ENCODE measurements at places on chromosomes 16 and 17. TPM values are rescaled to one million over a fixed set of nuclear protein-coding genes. Genes with fewer than 3 reads are reported as not detected.

GPRC5C gene
- total RNA-seq = 17.7 TPM

KRTAP9-2 gene
- not detected for total RNA-seq

DNA sequence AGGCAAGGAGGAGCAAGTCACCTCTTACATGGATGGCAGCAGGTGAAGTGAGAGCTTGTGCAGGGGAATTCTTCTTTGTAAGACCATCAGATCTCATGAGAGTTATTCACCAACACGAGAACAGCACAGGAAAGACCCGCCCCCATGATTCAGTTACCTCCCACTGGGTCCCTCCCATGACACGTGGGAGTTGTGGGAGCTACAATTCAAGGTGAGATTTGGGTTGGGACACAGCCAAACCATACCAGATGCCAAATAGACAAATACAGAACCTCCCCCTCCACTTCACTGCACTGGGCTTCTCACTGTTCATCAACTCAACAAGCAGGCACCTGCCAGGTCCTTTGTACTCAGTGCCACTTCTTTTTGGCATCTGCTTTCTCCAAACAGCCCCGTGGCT lies 100.2 kb downstream of the WSCD1 start:
- DNase-seq = peak; percentile 9

GRCh38 chr16:4051591-4051990 lies 64.7 kb downstream of the ADCY9 start:
- DNase-seq = peak; percentile 59

- DNase-seq = no peak
These were observed 123.9 kb downstream of the CPPED1 start for GRCh38 chr16:12679660-12680272.

DNA sequence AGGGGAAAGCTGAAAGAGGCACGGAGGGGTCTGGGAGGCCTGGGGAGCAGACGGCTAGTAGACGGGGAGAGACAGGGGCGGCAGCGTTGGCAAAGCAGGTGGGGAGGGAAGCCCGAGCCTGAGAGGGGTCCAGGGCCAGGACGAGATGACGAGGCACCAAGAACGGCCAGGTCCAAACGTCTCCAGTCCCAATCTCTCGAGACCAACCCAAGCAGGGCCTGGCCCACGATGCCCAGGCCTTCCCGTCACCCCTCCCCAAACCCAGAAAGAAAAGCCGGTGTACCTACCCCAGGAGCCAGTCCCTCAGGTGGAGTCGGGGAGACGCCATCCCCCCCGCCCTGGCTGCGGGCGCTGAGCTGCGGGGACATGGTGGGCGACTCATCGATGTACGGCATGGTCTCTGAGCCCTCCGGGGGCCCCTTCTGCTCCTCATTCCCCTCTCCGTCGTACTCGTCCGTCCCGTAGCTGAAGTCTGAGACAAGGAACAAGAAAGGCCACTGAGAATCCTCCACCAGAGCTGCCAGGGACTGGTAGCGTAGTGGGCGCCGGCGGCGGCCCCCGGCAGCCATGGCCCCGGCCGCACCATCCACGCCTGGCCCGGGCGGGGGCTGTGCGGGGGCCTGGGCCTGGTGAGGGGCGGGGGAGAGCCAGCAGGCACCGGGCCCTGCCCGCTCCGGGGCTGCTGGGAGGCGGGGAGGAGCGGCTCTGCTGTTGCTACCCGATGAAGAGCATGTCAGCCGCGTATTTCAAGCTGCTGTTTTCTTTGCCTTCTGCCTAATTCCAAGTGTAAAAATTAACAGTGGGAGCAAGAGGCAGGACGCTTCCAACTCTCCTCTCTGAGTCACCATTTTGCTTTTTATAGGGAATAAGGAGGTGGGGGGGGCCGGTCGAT lies 54.6 kb downstream of the ABR start:
- DNase-seq = no peak

- DNase-seq = no peak
These were observed 10.5 kb downstream of the CBFB start for GRCh38 chr16:67039260-67040020.

- DNase-seq = no peak
These were observed 9.8 kb downstream of the CA5A start for GRCh38 chr16:87926246-87927194.

ABCC12 gene
- not detected for total RNA-seq

FZD2 gene
- total RNA-seq = 10.1 TPM

DNA sequence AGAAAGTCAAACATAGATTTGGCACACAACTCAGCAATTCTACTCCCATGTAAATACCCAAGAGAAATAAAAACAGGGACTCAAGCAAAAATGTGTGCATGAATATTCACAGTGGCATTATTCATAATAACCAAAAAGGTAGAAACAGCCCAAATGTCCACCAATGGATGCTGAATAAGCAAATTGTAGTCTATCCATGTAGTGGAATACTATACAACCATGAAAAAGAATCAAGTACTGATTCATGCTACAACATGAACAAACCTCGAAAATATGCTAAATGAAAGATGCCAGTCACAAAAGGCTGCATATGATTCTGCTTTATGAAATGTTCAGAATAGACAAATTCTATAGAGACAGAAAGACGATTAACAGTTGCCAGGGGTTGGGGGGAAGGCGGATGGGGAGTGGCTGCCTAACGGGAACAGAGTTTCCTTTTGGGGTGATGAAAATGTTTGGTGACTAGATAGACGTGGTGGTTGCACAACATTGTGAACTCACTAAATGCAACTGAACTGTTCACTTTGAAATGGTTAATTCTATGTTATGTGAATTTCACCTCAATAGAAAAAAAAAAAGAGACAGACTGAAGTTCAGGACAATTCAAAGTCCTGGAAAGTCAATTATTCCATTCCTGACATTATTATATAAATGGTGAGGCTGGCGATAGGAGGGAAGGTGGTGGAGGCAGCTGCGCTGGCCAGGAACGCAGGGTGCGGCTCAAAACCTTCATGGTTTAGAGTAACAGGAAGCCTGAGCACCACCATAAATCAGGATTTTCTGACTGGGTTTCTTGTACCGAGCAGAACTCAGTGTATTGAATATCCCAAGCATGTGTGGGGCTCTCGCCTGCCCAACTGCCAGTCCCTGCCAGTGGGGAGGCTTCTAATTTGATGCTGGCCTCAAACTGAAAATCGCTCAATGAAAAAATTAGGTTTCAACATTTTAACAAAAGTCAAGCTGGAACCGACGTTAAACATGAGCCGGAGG lies 300.9 kb downstream of the C16orf95 start:
- DNase-seq = no peak

- DNase-seq = no peak
These were observed 740.3 kb upstream of the SOX9 start for GRCh38 chr17:71380535-71380934.

- no peak for DNase-seq
These were observed 1.8 kb upstream of the GINS2 start for GRCh38 chr16:85690469-85691064.

DNA sequence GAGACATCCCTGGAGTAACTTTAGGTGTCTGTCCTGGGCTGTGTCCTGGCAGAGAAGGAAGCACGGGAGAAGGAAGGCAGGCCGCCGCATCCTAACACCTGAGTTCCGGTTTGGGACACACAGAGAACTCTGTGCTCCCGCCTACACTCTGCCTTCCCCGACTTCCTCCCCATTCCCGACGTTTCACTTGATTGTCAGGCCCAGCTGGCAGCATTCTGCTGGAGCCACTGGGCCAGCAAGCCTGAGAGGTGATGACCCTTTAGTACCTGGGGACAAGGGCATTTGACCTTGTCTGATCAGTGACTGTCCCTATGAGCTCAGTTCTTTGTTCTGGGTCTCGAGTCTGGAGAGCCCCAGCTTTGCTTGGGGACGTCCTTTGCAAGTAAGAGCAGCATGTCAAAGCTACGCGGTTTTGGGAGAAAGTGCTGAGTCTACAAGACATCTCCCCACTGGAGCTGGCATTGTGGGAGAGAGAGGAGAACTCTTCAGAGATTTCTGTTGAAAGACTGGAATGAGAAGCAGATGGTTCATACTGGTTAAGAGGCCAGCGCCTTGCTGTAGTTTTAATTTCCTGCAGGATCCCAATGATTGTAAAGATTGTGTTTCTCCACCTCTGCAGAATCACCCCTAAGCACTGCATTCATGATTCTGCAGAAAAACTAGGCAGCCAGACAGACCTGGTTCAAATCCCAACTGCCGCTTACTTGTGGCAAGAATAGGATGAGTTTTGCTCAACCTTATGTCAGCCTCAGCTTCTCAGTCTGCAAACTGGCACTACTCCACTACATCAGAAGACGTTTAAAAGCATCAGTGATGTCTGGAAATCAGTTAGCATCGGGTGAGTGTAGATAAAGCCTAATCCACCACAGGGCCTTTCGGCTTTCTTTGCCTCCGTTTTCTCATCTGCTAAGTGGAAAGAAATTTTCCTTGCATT lies 20.6 kb downstream of the ABAT start:
- no peak for DNase-seq

GRCh38 chr17:3972931-3973330 lies 8.7 kb upstream of the ATP2A3 start:
- DNase-seq = no peak

ASGR2 gene
- total RNA-seq = not detected

MPO gene
- not detected for total RNA-seq

GRCh38 chr16:57271867-57272495 lies 12.5 kb downstream of the PLLP start:
- DNase-seq = no peak

TEKT5 gene
- total RNA-seq = not detected

DNA sequence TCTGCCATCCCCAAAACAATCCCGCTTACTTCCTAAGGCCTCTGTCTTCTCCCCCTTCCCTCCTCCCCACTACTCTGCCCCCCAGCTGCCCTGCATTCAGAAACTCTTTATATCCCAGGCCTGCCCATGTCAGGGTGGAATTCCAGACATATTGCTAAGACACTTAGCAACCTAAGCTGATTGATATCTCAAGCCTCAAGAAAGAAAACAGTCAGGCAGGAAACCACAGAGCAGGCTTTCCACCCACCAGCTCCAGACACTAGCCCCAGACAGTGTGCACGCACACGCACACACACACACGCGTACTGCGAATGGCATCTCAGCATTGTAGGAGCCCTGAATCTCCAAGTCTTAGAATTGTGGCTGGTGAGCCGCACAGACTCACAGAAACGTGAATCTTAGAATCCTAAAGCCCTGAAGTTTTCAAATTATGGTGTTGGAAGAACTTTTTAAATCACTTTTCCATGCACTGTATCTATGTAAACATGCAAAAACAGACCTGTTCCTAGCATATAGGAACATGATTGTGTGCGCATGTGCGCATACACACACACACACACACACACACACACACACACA lies 8.8 kb upstream of the LPCAT2 start:
- DNase-seq = peak; percentile 49

GRCh38 chr17:46878055-46878454 lies 26.7 kb downstream of the WNT9B start:
- DNase-seq = no peak

HIGD1B gene
- not detected for total RNA-seq

GRCh38 chr16:78681743-78682142 lies 582.3 kb downstream of the WWOX start:
- DNase-seq = no peak

- DNase-seq = no peak
These were observed 13.0 kb upstream of the GSE1 start for GRCh38 chr16:85600078-85600477.

DNA sequence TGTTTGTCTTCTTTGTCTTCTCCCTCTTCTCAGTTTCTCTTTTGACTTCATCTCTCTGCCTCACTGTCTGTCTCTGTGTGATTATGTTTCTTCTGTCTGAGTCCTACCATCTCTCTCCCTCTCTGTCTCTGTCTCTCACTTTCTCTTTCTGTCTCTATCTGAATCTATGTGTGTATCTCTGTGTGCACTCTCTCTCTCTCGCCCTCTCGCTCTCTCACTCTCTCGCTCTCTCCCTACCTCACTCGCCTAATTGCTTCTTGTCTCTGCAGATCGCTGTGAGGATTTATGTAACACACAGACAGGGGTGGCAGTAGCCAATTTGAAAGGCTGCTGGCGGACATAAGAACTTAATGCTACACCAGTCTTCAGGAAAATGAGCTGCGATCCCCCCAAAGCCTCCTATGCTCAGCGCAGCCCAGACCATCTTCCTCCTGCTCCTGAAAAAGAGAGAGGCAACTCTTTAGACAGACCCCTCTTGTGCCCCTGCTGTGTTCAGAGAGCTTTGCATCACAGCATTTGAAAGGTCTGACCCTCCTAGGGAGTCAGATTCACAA lies 140.9 kb downstream of the CCT6B start:
- no peak for DNase-seq

- DNase-seq = no peak
These were observed 46.5 kb downstream of the FAM222B start for GRCh38 chr17:28796062-28796461.

GRCh38 chr17:49835472-49835871 lies 12.4 kb downstream of the TAC4 start:
- DNase-seq = no peak

DNA sequence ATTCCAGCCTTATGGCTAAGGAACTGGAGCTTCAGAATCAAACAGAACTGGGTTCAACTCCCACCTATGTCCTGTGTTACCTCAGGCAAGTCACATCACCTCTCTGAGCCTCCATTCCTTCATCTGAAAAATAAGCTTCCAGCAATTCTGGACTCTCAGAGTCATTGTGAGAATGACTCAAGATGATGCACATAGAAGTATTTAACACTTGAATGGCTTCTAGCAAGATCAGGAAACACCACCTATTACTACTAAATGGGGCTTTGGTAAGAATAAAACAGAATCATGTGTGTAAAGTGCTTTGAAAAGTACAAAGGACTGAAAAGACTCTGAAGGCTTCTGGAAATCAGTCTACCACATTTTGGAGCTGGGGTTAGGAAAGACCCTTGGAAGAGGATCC lies 30.8 kb upstream of the CALB2 start:
- DNase-seq = no peak

NPIPB8 gene
- not detected for total RNA-seq

DNA sequence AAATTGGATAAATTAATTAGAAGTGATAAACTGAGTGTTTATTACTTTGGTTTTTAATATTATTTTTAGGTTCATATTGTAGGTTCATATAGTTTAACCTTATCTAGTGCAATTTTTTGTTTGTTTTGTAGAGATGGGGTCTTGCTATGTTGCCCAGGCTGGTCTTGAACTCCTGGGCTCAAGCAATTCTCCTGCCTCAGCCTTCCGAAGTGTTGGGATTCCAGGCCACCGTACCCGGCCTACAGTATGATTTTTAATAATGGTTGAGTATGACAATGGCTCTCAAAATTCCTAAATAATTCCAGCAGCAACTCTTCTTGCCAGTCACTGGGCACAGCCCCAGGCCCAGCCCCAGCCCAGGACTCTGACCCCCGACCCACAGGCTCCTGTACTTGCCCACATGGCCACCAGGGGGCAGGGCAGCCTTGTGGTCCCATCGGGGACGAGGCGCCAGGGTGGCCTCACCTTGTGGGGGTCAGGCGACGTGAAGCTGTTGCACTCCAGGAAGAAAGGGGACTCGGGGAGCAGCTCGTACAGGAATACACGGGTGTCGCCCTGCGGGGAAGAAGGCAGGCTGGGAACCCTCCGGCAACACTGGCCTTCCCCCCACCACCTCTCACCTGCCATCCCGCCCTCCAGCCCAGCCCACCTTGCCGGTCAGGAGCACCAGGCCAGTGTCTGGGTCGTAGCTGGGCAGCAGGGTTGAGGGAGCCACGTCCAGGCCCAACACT lies 7.9 kb upstream of the PAM16 start:
- DNase-seq = peak; percentile 48

ULK2 gene
- 7.9 TPM for total RNA-seq

SLC13A2 gene
- total RNA-seq = not detected

TELO2 gene
- 27.7 TPM for total RNA-seq

Measured in MCF 10A (cell line).